ENCODE measurements at places on chromosomes 1 and 21.

DNA sequence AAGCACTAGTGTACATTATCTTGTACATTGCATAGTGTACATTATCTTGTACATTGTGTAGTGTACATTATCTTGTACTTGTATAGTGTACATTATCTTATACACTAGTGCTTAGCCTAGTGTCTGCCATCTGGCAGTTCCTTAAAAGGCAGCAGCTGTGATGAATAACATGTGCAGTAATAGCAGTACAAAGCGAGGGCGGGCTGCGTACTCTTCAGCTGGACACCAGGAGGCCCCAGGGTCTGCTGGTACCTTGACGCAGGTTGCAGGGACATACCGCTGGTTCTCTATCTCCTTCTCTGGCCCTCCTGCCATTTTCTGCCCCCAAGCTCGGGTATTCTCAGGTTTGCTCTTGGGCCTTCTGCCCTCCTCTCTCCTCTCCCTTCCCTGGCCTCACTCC lies 149.6 kb downstream of the SEC16B start:
- DNase-seq = no peak

DNA sequence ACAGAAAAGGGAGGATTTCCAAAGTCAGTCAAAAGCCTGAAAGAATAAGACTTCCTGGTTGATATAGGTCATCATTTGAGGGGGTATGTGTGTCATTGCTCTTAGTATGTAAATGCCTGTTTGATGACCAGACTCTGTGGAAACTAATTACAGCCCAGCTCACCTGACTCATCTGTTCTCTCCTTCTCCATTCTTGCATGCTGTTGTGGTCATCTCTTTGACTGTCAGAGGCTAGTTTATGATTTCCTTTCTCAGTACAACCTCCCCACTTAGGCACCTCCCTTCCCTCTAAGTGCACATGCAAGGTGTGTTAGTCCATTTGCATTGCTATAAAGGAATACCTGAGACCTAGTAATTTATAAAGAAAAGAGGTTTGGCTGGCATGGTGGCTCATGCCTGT lies 2.4 kb upstream of the C1orf116 start:
- DNase-seq = no peak

DNA sequence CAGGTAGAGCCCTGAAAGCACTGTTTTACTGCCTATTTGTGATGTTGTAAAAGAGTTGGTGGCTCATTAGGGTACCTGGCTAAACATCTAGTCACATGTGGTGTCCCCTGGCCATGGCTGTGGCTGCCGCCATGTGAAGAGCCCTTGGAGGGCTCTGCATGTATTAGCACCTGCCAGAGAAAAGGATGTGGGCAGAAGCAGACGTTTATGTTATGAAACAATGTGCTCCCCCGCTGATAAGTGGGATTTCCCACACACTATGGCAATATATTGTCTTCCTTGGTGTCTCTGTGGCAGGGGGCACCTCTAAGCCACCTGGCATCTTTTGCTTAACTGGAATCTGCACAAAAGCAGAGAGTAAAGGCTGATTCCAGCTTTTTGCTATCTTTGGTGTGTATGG lies 9.6 kb downstream of the TENT5C start:
- DNase-seq = no peak

GRCh38 chr1:177311586-177311985 lies 140.8 kb downstream of the BRINP2 start:
- no peak for DNase-seq

DNA sequence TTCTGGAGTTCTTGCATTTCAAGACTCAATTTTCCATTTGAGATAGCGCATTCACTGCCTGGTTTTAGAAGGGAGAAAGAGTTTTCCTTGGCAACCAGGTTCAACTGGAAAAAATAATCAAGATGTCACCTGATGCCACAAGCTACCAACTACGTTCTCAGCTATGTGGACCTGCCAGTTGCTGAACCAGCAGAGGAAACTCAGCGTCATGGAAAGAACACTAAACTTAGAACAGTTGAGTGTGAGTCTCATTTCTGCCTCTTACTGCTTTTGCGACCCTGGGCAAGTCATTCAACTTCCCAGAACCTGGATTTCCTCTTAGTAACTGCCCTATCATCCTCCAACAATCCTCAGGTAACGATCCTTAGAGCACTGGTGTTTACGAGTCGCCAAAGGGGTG lies 373.0 kb upstream of the ESRRG start:
- no peak for DNase-seq

Data from tibial nerve (tissue), 4 donors.